ENCODE measurements at places on chromosomes 1 and 21.

DNA sequence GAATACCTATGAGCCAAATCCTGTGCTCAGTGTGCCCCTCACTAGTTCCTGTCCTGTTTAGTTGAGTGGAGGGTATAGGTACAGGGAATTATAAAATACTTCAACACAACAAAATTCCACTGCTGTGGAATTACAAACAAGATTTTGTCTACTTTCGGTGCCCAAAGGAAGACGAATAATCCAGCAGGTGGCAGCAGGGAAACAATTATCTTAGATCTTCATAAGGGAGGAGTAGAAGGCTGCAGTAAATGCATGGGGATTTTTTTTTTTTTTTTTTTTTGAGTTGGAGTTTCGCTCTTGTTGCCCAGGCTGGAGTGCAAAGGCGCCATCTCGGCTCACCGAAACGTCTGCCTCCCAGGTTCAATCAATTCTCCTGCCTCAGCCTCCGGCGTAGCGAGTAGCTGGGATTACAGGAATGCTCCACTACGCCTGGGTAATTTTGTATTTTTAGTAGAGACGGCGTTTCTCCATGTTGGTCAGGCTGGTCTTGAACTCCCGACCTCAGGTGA, 2.0 kb upstream of the PIP5K1A start:
- DNase-seq = peak; percentile 89

DNA sequence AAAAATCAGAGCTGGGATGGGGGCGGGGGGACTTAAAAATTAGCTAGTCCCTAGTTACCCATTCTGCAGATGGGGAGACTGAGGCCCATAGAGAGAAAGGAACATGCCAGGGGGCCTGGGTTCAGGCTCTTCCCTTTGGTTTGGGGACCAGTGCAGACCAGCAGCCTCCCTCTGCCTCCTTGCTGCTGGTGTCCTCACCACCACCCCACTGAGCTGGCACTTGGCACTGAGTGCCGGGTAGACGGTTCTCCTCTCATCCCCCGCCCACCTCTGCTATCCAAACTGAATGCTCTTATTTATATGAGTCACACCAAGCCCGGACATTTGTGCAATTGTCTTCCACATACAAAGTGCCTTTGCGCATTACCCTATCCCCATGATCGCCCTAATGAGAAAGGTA, 39.2 kb downstream of the CAMK2N1 start:
- no peak for DNase-seq

DNA sequence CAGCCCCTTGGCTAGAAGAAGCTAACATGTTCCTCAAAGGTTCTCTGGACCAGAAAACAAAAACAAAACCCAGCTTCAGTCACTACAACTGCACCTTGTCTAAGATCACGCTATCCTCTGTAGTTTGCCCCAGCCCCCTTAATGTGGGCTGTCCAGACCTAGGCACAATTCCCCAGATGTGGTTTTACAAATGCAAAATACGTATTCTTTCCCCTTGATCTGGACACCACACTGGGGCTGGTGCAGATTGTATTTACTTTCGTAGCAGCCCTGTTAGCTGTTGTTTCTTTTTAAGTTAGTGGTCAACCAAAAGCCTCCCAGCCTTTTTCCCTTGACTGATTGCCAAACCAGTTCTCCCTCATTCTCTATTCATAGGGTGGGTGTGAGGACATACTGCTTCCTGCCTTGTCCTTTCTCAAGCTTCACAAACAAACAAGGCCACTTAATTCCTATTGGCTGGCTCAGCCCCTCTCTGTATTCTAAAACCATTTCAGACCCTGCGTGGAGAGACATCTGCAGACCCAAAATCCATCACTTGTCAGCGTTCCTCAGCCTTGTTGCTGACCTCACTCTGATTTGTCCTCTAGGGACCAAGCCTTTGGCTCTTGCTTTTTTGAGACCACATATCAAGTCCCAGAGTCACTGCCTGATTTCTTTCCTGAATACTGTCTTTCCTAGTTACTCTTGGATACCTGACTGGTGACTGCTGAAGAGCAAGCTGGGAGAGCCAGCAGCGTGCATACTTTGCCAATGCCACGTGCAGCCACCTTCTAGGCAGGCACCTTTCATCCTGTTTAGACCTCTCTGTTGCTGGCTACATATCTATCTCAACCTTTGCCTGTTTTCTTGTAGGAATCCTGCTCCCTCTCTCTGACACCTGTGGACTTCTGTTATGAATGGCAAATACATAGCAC, 96.4 kb upstream of the RAB3GAP2 start:
- DNase-seq = no peak

DNA sequence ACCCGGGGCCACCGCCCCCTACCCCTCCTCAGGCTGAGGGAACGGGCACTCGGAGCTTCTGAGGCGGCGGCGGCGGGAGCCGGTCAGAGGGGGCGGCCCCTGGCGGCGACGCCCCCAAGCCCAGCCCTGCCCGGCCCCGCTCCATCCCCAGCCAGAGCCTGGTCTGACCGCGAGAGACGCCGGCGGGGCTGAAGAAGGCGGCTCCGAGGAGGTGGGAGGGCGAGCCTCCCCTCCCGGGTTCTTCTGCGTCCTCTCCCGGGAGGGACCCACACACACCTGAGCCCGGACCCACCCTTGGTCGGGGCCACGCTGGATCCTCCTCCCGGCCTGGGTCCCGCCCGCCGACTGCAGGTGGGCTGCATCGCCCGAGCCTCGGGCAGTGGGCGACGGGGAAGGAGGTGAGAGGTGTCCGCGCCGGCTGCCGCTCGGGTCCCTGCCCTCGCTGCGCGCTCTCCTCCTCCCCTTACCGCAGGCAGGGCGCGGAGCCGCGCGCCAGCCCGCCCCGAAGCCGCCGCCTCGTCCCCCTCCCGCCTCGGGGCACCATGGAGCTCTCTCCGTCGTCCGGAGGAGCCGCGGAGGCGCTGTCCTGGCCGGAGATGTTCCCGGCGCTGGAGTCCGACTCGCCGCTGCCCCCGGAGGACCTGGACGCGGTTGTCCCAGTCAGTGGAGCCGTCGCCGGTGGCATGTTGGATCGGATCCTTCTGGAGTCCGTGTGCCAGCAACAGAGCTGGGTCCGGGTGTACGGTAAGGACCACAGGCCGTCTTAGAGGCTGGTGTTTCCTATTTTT, at the start of gene RASAL2:
Gene RASAL2 (plus strand): TSS at position 154 of the 788 bp plus-strand sequence. CDS start 389 bp downstream, at position 543.
- DNase-seq = peak; percentile 55

- DNase-seq = no peak
These were observed 300.4 kb upstream of the RUNX1 start for GRCh38 chr21:35349376-35350080.

- no peak for DNase-seq
These were observed 28.0 kb upstream of the KLF17 start for GRCh38 chr1:44090429-44091252.

DNA sequence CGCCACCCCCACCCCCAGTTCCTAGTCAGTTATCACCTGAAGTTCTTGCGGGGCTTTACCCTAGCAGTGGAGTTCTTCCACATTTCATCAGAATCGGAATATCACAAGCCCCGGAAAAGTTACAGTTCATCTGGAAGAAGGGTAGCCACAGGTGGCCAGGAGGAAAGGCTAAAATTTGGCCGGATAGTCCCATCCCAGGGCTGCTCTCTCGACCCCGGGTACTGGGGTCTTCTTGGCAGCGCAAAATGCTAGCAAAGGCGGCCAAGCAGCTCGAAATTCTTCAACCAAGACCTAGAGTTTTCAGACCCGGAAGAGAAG, 7.9 kb downstream of the HLX start:
- DNase-seq = no peak

DNA sequence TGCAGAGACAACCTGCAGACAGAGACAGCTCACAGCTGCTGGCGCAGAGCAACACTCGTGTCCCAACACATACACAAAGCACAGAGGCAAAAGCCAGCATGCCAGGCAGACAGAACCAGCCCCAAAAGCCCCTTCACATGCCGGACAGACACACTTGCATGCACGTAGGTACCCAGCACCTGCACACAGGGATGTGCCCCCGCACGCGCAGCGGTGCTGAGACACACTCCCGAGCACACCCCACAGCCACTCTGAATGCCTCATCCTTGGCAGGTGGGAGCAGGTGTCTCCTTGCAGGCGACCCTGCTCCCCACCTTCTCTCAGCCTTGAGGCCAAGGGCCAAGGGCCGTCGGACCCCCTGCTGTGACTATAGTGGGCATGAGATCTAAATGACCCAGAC, 41.2 kb upstream of the ZC3H12A start:
- no peak for DNase-seq

GRCh38 chr1:112172294-112172882, 182.9 kb upstream of the KCND3 start:
- peak; percentile 66 for DNase-seq

GRCh38 chr1:172753964-172754363, 95.1 kb downstream of the FASLG start:
- DNase-seq = peak; percentile 48

DNA sequence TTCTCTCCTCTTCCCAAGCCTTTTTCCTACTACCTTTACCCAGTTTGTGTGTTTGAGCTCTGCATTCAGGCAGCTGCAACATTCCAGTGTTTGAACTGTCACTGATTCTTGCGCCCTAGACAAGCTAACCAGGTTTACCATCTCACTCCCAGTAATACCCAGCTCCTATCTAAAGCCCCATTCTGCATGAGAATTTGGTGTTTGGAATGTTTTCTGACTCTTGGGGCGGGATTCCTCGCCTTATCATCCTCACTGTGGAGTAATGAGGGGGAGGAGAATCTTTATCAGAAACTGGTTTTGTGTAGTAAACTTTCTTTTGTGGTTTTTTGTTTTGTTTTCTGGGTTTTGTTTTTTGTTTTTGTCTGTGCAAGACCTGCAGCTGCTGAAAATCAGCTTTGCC, 36.5 kb downstream of the NCF2 start:
- no peak for DNase-seq

GRCh38 chr1:32666901-32667566, 16.0 kb downstream of the RBBP4 start:
- DNase-seq = no peak

- DNase-seq = no peak
These were observed 89.5 kb downstream of the KCNJ15 start for GRCh38 chr21:38346286-38346685.

Measured in activated CD4-positive, alpha-beta T cell treated with anti-CD3 and anti-CD28 coated beads, Interleukin-2, amount 10 ng/mL, durations not matched to agents 24 days and 14 days (primary cell).